ENCODE measurements at places on chromosomes 1 and 21. TPM values are rescaled to one million over a fixed set of nuclear protein-coding genes. Genes with fewer than 3 reads are reported as not detected.

Gene URB1
- total RNA-seq: 16.5 TPM

DNA sequence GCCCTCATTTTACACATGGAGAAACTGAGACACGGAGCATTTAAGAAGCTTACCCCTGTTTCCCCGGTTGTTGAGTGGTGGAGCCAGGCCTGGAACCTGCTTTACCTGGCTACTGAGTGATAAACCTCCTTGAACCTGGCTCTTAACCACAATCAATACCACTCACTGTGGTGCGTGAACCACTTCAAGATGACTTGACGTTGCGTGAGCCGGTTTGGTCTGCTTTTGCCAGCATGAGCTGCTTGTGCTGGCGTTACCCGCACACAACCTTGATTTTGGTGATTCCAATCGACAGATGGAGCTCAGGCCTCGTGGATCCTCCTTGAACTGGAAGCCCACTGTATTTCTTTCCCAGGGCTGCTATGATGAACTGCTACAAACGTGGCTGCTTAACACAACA lies 6.1 kb upstream of the TINAGL1 start:
- DNase-seq: no peak

DNA sequence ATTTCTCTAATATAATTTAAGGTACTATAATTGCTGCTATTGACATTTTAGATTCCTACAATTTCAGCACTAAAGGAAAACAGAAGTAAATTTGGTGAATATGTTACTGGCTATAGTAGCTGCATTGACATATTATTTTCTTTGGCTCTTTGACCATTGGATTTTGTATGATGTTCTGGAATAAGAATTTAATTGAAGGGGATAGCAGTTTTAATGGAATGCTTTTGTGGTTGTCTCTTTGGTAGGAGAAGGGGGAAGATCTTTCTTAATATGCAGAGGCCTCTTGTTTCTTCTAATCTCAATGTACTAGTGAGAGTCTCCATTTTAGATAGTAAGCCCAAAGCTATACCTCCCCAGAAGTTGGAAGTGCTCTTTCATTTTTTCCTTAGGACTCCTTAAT lies 6.9 kb downstream of the DTL start:
- DNase-seq: no peak

GRCh38 chr21:24852610-24853195 lies 754.6 kb downstream of the MRPL39 start:
- DNase-seq: no peak

- no peak for DNase-seq
These were observed 4.8 kb upstream of the HEATR1 start for GRCh38 chr1:236608930-236609726.

DNA sequence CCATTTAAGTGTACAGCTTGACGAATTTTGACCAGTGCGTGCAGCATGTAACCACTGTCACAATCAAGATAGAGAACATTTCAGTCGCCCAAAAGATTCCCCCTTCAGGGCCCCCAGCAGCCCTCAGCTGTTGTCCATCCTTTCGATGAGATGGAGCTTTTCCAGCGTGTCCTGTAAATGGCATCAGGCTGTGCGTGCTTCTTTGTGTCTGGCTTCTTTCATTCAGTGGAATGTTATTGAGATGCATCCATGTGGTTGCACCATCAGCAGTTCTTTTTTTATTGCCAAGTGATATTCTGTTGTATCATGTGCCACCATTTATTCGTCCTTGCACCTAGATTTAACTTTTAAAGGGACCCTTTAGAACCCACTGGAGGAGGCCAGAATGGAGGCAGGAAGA lies 21.9 kb downstream of the UBE2Q1 start:
- no peak for DNase-seq

DNA sequence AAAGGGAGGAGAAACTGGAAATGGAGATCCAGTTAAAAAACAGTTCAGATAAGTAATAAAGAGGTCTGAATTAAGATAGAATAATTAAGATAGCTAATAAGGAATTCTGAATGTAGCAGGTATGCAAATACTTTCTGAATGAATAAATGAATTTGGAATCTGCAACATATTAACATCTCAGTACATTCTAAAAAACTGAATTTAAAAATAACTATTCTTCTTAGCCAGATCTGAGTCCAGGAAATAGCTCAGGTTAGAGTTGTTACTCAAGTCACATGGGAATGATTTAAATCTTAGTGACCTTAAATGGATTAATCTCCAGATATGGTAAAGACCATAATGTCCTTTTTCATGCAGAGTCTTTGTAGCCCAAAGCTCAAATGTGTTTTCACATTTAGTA lies 51.2 kb downstream of the EYA3 start:
- DNase-seq: no peak

Gene GSTM5
- total RNA-seq: not detected

DNA sequence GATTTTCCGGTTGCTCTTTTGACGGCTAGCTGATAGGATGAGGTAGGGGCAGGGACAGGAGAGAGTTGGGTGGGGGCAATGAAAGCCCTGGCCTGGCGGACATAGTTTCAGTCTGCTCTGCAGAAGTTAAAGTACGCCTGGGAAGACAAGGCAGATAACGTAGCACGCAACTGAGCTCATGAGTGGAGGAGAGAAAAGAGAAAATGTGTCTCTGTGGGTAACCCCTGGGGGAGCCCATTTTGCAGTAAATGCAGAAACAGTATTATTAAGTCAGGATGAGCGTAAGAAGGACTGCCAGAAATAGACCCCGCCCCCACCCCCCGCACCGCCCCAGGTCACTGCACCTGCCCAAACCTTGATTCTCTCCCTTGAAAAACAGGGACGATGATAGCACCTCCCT lies 51.7 kb upstream of the TARBP1 start:
- DNase-seq: peak; percentile 1

Gene TMPRSS15
- total RNA-seq: not detected

DNA sequence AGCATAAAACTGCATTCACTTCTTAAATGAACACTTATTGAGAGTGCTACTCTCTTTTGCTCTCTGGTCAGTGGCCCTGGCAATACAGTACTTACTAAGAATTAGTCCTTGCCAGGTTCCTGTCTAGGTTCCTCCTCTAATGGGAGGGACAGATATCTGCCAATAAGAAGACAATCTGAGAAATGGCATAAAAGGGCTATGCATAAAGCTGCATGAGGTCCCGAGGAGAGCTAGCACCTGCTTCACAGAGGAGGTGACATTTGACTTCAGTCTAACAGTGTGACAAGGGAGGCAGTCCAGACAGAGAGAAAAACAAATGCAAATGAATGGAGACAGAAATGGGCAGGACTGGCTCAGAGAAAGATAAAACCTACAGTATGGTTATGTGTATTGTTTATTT lies 357.1 kb upstream of the SGIP1 start:
- no peak for DNase-seq

DNA sequence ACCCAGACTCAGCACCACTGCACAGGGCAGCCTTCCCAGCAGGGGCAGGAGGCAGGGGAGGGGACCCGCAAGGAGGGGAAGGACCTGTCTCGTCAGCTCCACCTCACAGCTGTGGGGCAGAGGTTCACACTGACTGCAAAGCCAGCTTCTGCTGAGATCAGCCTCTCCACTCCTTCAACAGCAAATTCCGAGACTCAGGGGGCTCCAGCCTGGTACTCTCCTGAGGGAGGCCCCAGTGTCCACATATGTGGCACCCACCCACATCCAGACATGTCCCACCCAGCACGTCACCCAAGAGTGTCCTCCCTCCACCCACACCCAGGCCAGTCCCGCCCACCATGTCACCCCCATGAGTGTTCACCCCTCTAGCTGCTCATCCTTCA lies 329.5 kb downstream of the NPHP4 start:
- no peak for DNase-seq

- DNase-seq: no peak
These were observed 50.6 kb downstream of the SDC3 start for GRCh38 chr1:30857964-30858363.

- DNase-seq: no peak
These were observed 5.1 kb upstream of the PLEKHO1 start for GRCh38 chr1:150144606-150145005.

GRCh38 chr1:182460550-182460951 lies 10.6 kb downstream of the RGSL1 start:
- DNase-seq: no peak

DNA sequence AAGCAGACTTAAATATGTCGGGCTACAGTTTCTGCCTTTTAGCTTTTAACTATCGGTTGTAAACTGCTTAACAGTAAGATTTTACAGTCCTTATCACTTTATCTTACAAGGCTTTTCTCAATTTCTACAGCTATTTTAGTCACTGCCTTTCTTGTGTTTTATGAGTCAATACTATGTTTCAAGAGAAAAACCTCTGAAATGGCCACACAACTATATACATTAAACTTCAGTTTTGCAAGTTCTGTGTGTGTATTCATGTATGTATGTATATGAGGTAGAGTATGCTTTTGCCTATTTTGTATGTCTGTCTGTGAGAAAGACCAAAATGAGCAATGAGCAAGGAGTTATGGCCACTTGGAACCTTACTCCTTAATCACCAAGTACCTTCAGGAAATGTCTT lies 169.8 kb downstream of the SYT2 start:
- no peak for DNase-seq

- DNase-seq: no peak
These were observed 52.0 kb downstream of the CD2 start for GRCh38 chr1:116806245-116806644.

DNA sequence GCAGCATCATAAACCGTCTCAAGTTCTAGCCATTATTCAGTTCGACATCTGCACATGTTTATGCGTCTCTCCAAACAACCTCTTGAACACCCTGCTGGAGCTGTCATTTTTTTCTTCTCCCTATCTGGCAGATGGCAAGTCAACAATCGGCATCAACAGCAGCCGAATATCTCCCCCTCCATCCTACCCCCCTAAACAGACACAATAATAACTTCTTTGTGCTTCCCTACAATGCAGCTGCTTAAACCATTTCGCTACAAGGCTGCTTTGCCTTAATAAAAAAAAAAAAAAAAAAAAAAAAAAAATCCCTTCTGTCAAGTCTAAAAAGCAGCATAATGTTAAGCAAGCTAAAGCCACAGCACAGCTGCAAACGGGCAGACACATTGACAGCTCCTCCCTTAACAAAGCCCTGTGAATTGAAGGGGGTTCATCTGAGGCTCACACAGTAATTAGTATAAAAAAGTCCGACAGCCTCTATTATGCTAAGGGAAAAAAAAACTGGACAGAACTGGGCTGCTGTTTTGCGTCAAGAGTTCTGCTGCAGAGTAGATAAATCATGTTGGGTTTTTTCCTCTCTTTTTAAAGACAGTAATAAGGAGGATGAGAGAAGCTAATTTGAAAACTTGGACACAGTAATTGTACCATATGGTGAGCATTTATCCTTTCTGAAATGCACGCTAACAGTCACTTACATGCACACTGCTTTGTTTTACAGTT lies 136.4 kb downstream of the AKT3 start:
- no peak for DNase-seq

- DNase-seq: peak; percentile 68
These were observed 18.7 kb downstream of the MFSD2A start for GRCh38 chr1:39973503-39974135.

Gene LAPTM5
- 474 TPM for total RNA-seq

GRCh38 chr1:203450001-203450400 lies 25.6 kb upstream of the PRELP start:
- DNase-seq: no peak

DNA sequence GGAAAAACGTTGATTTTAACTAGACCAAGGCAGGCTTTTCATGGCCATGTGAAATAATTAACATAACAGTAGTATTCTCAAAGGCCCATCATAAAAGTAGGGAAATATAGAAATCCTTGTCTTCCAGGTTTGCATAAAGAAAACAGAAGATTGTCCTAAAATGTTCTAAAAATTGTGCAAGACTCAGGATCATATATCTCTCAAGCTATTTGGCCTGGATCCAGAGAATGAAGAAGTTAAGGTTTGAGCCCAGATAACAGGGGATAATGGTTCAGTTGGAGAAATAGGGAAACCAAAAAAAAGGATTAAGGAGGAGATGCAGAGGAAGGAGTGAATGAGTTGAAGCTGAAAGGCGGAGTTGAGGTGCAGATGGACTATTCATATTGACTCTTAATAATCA lies 555.5 kb upstream of the NR5A2 start:
- DNase-seq: no peak

- DNase-seq: no peak
These were observed 102.1 kb downstream of the SNX7 start for GRCh38 chr1:98763488-98764150.

DNA sequence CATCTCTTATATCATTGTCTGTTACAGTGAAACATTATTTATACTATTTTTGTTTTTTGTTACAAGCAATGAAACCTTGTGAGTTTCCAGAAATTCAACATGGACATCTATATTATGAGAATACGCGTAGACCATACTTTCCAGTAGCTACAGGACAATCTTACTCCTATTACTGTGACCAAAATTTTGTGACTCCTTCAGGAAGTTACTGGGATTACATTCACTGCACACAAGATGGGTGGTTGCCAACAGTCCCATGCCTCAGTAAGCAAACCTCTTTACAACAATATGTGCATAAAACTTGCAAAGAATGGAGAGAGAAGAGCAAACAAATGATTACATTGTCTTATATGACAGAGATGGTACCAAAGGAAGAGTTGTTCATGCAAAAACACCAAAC lies 22.4 kb downstream of the CFHR4 start:
- no peak for DNase-seq

DNA sequence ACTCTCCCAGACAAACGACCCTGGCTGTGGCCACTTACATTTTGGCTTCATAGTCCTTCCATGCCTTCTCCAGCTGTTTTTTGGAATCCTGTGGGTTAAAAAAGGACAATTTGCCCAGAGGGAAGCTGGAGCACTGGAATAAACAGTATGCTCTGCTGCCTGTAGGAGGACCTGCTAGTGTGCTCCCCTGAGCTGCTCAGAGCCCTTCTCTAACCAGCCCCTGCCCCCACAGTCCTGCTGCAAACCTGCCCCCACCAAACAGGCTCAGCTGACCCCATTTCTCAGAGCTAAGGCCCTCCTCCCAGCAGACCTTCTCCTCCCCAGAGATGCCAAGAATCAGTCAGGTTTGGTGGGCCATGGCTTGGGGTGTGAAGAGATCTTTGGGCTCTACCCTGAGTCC lies 26.9 kb upstream of the TCEA3 start:
- no peak for DNase-seq

GRCh38 chr1:23167353-23168078 lies 1.1 kb downstream of the LUZP1 start:
- peak; percentile 66 for DNase-seq

- DNase-seq: no peak
These were observed 3.5 kb downstream of the EXOC8 start for GRCh38 chr1:231334079-231334666.

Gene FMOD
- total RNA-seq: not detected

GRCh38 chr1:97743129-97743528 lies 177.7 kb downstream of the DPYD start:
- no peak for DNase-seq

Gene OPTC
- not detected for total RNA-seq

Gene SLC6A9
- total RNA-seq: 1.9 TPM

GRCh38 chr1:218371927-218372672 lies 27.0 kb downstream of the TGFB2 start:
- DNase-seq: no peak

GRCh38 chr1:220789532-220790147 lies 2.9 kb downstream of the MTARC1 start:
- DNase-seq: no peak

GRCh38 chr21:28487455-28488070 lies 505.1 kb downstream of the LTN1 start:
- DNase-seq: no peak

Gene CCDC17
- total RNA-seq: 4.4 TPM
